ENCODE measurements at places on chromosomes 16 and 17.
A peak's percentile ranks its signal among the peaks of the same experiment; 100 is the strongest.

DNA sequence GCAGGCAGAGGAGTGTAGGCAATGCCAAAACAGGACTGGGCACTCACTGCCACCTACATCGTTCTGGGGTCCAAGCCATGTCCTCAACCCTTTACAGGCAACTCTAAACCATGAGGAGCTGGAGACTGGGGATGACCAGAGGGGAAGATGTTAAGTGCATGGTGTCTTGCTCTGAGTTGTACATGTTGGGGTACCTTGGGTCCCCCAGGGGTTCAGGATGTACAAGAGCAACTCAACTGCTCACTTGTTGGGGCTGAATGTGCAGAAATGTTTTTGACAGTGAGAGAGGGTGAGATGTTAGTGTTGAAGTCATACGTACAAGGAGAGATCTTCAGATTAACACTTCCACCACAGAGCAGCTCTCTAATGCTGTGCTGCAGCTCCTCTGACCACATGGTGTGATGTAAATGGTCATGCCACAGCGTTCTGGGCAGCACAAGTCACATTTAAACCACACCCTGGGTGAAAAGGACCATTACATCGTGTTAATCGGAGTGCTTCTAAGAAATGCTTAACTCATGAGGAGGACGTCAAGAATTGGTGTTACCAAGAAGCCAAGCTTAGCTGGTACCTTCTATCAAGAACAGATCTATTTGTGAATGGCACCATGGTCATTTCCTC lies 2.4 kb downstream of the CCL18 start:
- DNase-seq = no peak

GRCh38 chr17:6787081-6787693 lies 11.2 kb downstream of the FBXO39 start:
- DNase-seq = no peak

DNA sequence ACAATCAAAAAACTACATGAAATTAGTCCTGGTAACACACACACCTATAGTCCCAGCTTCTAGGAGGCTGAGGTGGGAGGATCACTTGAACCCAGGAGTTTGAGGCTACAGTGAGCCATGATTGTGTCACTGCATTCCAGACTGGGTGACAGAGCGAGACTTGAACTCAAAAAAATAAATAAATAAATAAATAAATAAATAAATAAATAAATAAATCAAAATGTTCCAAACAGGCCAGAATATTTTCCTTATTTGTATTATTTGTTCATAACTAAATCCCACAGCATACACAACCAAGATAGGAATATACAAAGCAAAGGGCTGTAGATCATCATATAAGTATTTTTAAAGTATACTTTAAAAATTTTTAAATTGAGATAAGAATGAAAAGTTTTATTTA lies 537.2 kb upstream of the CDH8 start:
- no peak for DNase-seq

- no peak for DNase-seq
These were observed 49.1 kb downstream of the STAT5A start for GRCh38 chr17:42337442-42337841.

DNA sequence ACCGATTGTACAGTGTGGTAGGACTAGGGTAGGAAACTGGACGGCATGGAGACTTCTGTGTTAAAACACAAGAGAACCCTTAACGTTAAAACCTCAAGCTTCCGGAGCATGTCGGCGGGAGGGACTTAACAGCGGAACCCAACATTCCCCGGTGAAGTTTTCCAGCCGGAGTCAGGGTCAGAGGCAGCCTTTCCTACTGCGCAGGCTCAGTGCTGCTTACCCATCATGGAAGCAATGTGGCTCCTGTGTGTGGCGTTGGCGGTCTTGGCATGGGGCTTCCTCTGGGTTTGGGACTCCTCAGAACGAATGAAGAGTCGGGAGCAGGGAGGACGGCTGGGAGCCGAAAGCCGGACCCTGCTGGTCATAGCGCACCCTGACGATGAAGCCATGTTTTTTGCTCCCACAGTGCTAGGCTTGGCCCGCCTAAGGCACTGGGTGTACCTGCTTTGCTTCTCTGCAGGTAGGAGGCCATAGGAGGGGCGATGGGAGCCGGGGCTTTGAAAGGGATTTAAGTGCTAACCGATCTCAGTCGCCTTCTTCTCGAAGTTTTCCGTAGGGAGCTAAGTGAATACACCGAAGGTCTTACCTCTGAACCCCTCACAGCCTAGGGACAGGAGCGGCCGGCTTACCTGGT lies at the start of gene PIGL:
PIGL (plus strand) TSS at position 209 of the 634 bp plus-strand sequence; CDS start at position 226, 17 bp downstream.
- peak; percentile 81 for DNase-seq

GRCh38 chr16:12206098-12206748 lies 229.7 kb downstream of the SNX29 start:
- no peak for DNase-seq

GRCh38 chr16:86823888-86824671 lies 245.7 kb downstream of the FOXL1 start:
- DNase-seq = no peak

DNA sequence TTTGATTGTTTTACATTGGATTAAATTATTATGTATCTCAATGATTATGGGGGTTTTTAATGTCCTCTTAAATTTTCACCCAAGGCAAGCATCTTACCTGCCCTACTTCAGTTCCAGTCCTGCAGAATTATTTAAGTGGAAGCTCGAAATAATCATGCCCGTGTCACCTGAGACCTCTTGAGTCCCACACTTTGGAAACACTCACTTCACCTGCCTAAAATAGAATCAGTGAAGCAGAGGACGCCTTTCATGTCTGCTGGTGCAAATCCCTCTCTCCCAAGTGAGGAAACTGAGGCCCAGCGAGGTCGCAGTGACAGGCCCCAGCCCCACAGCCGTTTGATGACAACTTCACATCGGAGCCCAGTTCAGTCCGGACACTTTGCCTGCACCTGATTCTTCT lies 284.6 kb downstream of the C16orf95 start:
- DNase-seq = peak; percentile 1

- DNase-seq = peak; percentile 49
These were observed at the start of gene MRPS34 for GRCh38 chr16:1772908-1773702. MRPS34 (minus strand) TSS chr16:1773134; CDS start chr16:1773119, 15 bp downstream.

DNA sequence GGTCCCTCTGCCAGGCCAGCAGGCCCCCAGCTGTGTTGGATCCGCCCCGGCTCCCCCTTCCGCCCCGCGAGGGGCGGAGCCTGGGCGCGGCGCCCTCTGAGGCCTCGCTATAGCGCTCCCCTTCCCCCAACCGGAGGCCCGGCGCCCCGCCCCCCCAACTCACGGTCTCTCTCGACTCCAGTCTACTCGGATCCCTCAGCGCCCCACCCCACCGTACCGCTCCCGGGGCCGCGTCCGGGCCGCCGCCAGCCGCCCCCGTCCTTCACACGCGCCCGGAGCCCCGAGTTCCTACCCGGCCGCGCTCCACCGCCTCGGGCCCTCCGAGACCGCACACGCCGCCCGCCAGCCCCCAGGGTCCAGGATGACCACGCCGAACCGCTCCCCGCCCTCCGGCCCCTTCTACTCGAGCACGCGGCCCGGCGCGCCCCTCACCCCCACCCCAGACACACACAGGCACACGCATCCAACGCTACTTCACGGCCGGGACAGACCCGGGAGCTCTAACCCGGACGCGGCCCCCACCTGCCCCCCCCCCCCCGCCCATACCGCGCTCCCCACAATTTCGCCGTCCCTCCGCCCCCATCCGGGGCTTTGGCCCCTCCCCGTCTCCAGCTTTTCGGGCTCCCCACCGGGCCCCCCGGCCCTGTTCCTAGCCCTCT lies 1.4 kb downstream of the PHF23 start:
- no peak for DNase-seq

GRCh38 chr16:87958632-87959031 lies 7.4 kb downstream of the BANP start:
- DNase-seq = no peak

- no peak for DNase-seq
These were observed 32.0 kb downstream of the EMP2 start for GRCh38 chr16:10548404-10548803.

DNA sequence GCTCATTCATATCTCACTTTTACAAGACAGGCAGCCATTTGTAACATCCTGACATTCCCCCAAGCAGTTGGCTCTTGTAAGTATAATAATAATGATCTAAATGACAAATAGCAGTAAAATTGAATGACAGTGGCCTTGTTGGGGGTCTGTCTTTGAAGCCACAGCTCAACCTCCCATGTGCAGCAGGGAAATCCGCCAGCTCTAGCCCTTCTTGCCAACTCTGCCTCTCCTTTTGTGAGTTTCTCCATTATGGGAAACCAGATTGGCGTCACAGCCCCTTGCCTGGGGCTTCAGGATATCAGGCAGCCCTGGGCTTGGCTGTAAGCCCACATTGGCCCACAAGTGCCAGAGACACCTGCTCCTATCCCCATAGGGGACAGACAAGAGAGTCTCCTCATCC lies 70.4 kb upstream of the CACNG5 start:
- peak; percentile 76 for DNase-seq

- DNase-seq = no peak
These were observed 215.9 kb upstream of the TNRC6C start for GRCh38 chr17:77742579-77742978.

GRCh38 chr17:48584223-48584741 lies 5.8 kb downstream of the HOXB3 start:
- no peak for DNase-seq
